ENCODE measurements at places on chromosomes 5 and 9. TPM values are rescaled to one million over a fixed set of nuclear protein-coding genes. Genes with fewer than 3 reads are reported as not detected.

Gene CTSV
- total RNA-seq = 1.3 TPM

Gene FLT4
- total RNA-seq = 1.7 TPM

DNA sequence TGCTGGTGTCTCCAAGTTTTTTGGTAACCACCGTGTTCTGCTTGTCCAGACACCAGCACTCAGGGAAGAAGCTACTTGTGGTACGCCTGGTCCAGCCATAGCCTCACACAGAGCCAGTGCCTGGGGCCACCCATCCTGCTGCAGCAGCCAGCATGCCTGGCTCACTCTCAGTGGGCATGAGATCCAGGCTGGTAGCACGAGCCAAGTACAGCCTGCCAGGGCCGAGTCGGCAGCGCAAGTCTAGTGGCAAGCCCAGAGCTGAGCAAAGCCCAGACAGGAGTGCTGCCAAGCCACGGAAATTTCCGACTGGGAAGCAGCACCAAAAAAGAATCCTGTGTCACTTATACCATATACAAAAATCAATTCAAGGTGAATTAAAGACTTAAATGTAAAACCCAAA lies 36.3 kb upstream of the FBXL17 start:
- DNase-seq = no peak

DNA sequence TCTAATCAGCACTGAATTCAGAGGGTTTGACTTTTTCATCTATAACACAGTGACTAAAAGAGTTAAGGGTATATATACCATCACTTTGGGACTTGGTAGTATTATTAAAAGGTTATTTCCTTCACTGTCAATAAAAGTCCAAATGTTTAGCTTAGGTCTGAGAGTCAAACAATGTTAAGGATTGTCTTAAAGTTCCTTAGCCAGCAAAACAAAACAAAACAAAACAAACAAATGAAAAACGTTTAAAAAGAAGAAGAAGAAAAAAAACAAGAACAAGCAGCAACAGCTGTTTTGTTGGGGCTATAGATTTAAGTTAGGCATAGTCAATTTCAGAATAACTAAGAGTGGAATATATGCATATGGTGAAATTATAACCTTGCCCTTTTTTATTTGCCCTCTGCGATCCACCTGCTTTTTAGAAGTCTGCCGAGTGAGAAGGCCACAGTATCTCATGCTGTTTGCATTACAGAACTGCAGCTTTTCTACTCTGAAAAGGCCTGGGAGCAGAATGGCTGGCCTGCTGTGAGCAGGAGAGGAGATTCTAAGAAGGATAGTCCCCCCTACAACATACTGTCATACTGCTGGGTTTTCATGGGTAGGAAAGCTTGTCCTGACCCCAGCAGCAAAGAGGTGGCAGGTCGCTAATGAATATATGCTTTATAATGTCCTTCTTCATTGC lies 141.7 kb downstream of the NTRK2 start:
- DNase-seq = no peak

DNA sequence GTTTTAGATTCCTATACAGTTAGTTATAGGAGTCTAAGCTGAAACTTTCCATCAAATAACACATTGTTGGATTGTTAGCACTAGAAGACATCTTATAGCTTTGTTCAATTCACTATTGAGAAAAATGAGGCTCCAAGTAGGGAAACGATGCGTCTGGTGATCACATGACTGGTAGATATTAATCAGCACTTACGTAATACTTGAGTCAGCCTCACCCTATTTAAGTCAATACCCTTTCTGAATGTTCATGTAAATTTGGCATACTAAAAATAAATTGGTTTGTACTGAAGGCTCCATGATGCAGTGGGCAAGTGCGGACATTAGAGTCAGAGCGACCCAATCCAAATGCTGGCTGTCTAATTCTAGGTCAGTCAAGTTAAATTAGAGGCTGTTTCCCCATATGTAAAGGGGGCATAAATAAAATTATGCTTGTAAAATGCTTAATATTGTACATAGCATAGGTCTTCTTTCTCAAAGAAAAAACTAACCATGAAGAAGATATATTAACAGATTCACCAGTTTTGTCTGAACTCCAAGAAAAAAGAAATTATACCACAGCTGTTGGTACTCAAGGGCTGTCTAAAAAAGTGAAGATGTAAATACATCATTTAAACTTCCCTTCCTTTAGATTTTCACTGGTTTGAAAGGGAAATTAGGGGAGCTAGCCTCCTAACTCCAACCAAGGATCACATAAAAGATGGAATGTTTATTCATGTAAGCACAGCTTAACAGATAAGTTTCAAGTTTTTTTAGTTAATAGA lies 406.6 kb upstream of the TLE4 start:
- no peak for DNase-seq

DNA sequence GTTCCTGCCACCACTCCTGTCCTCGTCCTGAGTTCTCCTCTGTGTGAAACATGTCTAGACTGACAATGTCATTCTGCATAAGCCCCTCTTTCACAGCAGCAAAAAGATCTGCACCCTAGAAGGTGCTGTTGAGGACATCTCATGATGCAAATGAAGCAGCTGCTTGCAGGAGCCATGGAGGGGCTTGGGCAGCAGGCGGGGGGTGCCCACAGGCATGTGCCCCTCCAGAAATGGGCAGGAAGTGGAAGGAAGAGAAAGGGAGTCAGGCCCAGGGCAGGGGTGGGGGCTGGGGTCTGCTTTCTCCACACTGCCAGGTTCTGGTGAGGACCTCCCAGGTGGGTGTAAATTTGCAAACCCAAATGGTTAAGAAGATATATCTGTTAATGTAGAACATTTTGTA lies 54.5 kb upstream of the KCNMB1 start:
- DNase-seq = no peak

- no peak for DNase-seq
Observed at GRCh38 chr5:31733371-31733770, 94.4 kb downstream of the PDZD2 start.

DNA sequence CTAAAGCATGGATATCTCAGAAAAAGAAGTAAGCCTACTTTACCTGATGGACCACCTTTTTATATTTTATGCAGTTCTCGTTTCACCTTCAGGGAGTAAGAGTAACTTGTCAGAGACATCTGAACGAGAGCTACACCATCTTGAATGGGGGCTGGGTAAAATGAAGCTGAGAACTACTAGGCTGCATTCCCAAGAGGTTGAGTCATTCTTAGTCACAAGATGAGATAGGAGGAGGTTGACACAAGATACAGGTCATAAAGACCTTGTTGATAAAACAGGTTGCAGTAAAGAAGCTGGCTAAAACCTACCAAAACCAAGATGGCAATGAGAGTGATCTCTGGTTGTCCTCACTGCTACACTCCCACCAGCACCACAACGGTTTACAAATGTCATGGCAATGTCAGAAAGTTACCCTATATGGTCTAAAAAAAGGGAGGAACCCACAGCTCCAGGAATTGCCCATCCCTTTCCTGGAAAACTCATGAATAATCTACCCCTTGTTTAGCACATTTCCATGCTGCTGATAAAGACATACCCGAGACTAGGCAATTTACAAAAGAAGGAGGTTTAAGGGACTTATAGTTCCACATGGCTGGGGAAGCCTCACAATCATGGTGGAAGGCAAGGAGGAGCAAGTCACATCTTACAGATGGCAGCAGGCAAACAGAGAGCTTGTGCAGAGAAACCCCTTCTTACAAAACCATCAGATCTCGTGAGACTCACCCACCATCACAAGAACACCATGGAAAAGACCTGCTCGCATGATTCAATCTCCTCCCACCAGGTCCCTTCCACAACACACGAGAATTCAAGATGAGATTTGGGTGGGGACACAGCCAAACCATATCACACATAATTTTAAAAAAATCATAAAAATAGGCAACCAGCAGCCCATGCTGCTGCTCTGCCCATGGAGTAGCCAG lies 62.5 kb downstream of the GIN1 start:
- no peak for DNase-seq

- DNase-seq = no peak
Observed at GRCh38 chr5:68440651-68441050, 225.1 kb downstream of the PIK3R1 start.

- no peak for DNase-seq
Observed at GRCh38 chr9:123454361-123454760, 98.4 kb downstream of the CRB2 start.

DNA sequence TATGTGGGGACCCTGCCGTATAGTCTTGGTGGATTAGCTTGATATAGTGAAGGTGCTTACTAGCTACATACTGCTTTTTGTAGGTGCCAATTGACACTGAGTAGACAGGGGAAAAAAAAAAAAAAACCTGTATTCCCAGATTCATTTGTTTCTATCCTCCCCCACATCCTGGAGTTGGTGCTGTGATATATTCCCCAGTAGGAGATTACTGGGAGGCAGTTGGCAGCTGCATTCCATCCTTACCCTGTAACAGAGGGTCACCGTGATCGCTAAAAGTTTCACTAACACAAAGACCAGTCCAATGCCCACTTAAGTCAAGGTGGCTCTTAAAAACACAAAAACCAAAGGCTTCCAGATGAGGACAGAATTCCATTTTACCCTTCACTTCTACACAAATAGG lies 27.4 kb upstream of the TOMM5 start:
- DNase-seq = no peak

DNA sequence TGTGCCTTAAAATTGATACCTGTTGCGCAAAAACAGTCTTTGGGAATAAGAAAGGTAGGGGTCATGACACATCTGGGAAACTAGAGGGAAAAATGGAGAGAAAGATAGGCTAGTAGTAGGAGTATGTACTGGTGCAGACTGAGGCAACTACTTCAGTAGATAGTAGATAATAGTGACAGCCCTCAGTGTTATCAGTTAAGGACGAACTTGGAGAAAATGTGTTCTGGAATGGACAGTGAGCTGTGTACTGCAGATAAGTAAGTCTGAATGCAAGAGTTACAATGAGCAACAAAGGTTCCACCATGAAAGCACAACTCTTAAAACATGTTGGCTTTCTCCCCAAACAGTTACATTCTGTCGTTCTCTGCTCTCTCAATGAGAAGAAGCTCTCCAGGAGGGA lies 6.5 kb upstream of the INSL6 start:
- DNase-seq = no peak

DNA sequence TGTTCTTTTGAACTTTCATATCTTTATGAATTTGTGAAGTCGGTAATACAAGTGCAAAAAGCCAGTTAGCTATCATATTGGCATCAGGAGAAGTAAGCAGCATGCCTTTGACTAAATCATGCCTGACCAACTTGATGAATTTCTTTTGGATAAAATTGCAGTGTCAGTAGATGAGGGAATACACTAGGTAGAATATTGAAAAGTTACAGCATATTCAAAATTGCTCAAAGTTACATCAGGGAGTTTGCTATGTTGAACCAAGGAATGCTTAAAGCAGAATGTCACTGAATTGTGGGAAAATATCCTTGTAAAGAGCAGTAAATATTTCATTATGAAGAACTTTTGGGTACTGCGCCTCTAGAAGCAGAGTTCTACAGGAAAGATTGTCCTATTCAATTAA lies 87.1 kb upstream of the TLX3 start:
- no peak for DNase-seq

DNA sequence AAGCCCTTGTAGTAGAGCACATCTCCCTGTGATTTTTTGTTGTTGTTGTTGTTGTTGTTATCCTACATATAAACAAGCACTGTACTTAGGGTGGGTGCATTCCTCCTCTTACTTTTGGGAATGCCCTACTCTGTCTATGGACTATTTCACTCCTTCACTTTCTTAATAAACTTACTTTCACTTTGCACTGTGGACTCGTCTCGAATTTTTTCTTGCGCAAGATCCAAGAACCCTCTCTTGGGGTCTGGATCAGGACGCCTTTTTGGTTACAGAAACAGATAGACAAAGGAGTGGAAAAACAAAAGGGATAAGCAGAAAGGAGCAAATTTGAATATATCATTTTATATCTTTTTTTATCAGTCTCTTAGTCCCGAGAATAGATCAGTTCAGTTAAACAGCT lies 14.4 kb upstream of the PAIP1 start:
- no peak for DNase-seq

- DNase-seq = no peak
Observed at GRCh38 chr9:4969130-4969529, 15.9 kb upstream of the JAK2 start.

All from activated T-cell treated with anti-CD3 and anti-CD28 coated beads, Interleukin-2, amount 50 U/mL, for 72 hours (primary cell).